ENCODE measurements at places on chromosomes 6 and 20.

GRCh38 chr6:3019065-3019464 lies 19.4 kb downstream of the NQO2 start:
- no peak for DNase-seq

- no peak for DNase-seq
Observed at GRCh38 chr20:10385850-10386544, 48.0 kb downstream of the MKKS start.

DNA sequence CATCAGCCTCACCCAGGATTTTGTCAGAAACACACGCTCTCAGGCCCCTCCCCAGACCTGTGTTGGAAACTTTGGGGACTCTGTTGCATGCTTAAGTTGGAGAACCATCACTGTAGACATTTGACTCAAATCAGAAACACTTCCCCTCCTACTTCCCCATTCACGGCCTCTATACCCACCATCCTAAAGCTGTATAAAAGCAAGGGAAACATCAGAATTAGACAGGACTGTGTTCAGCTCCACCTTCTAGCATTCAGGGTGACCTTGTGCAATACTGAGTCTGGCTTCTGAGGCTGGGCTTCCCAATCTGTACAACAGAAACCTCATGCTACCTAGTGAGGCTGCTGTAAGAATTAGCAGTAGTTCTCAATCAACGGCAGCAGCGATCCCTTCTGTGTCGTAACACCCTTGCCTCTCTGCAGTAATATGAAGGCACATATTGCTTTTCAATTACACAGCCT lies 252.3 kb downstream of the LY86 start:
- no peak for DNase-seq

DNA sequence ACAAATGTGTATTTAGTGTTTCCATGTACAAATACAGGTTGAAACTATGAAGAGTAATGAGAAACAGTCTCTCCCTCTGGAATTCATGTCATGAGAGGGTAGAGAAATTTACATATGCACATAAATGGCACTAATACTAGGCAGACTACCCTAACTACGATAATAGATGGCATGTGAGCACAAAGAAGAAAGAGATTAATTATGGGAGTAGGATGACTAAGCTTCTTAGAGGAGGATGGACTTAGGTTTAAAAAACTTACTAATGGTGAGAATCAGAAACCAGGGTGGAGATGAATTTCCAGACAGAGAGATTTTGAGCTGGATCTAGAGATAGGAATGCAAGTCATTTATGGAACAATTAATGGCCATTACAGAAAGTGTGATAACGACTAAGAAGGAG lies 225.3 kb upstream of the HTR1E start:
- no peak for DNase-seq

- DNase-seq, result no peak
Observed at GRCh38 chr20:10371467-10371866, 62.6 kb downstream of the MKKS start.

DNA sequence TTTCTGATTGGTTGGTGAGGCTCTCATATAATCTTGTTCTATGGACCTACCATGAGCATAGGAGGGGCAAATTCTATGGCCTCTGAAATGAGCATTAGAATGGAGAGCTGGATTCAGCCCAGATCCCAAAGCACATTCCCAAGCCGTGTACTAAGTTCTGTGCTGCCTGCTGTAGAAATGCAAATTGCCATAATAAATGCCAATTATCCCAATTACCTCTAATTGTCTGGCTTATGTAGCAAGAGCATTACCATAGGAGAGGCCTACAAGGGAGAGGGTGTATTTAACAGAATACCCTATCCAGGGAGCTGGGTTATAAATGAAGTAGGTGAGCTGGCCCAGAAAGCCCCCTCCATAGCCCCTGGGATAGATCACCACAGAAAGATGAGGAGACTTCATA lies 126.8 kb downstream of the LRFN2 start:
- no peak for DNase-seq

- no peak for DNase-seq
Observed at GRCh38 chr6:157847846-157848245, 24.8 kb downstream of the SNX9 start.

- DNase-seq, result no peak
Observed at GRCh38 chr6:148392671-148393070, 50.0 kb downstream of the SASH1 start.
